Stimulated activated effector memory CD8-positive, alpha-beta T cell treated with anti-CD3 and anti-CD28 coated beads, Interleukin-12 subunit alpha, Interleukin-12 subunit beta, amount 100 ng/mL, for 72 hours (primary cell): ENCODE measurements at places on chromosomes 5 and 9.
A peak's percentile ranks its signal among the peaks of the same experiment; 100 is the strongest.

DNA sequence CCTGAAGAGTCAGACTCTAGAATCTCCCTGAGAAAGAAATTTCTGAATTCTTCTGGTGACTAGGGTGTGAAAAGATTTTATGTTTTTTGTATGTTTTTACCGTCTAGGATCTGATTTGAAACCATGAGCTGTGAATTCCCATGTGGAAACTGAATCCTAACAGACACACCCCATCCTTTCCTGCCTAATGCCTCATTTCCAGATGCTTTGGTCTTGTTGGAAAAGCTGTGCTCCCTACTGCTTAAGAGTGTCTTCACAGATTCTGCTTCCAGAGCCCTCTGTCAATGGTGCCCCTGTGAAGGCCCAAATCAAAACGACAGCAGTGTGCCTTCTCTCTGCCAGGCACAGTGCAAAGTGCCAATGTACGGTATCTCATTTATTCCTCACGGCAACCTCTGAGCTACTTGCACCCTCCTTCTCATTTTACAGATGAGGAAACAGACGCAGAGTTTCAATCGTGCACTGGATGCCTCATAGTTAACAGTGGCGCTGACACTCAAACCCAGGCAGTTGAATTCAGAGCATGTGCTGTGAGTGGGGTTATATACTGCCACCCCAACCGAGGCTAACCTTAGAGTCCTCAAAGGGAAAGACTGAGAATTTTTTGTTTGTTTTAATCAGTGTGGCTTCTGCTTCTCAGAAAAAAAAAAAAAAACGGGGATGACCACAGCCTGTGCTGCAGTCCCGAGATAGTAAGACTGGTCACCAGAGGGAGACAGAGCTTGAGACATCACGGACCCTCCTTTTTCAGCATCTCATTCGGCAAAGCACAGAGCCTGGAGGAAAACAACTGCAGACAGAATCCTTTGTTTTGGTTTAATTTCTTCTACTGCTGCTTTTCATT, 188.4 kb downstream of the SNCAIP start:
- no peak for DNase-seq

GRCh38 chr9:19358701-19359100, 21.3 kb downstream of the RPS6 start:
- DNase-seq, result no peak

- no peak for DNase-seq
Measured at GRCh38 chr5:135567661-135568060, 11.1 kb downstream of the CXCL14 start.

DNA sequence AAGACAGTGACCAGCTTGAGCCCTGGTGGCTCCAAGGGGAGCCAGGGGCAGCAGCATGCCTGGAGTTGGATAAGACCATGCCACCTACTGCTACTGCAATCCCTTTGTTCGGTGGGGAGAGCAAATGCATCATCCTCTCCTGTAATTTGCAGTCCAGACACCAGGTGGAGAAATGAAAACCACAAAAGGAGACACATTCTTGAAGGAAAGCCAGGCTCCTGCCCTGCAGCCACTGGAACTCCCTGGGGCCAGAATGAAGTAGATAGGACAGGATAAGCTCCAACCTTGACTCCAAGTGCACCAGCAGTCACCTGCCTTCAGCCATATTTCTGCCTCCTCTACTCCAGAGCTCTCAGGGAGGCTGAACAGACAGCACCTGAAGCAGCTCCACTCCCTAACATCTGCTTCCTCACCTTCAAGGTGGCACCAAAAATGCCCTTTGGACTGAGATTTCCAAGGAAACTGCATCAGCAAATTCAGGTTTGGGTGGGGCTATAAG, 65.1 kb upstream of the IQGAP2 start:
- DNase-seq, result no peak

DNA sequence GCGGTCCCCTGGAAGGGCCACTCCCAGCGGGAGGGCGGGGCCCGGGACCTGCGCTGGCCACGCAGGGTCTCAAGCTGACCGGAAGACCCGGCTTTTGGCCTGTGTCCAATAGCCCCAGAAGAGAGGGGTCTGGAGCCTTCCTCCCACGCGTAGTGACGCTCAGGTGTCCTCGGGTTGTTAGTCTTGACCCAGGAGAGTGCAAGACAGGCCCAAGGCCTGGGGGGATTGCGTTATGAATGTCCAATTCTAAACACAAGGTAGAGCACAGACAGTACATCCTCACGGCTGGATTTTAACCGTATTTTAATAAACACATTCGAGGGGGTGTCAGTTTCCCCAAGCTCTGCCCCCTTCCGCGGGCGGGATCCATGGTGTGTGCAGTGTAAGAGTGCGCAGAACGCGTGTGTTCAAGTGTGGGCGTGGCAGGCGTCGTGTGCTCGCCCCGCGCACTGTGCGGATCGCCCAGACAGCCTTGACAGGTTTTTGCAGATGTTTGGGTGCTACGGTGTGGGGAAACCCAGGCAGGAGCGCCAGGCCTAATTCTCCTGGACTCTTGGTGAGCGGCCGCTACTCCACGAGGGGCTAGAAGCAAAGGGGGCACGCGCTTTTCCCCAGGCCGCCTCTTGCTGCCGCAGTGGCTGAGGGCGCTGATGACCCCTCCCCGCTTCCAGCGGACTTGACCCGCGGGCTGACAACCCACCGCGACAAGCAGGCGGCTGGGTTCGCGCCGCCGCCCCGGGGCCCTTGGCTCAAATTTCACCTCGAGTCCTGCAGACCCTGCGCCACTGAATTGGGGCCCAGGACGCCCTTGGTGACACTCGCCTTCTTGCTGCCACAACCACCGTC, 6.1 kb upstream of the DMRT3 start:
- no peak for DNase-seq

GRCh38 chr9:22423566-22423965, 23.1 kb upstream of the DMRTA1 start:
- DNase-seq, result no peak

DNA sequence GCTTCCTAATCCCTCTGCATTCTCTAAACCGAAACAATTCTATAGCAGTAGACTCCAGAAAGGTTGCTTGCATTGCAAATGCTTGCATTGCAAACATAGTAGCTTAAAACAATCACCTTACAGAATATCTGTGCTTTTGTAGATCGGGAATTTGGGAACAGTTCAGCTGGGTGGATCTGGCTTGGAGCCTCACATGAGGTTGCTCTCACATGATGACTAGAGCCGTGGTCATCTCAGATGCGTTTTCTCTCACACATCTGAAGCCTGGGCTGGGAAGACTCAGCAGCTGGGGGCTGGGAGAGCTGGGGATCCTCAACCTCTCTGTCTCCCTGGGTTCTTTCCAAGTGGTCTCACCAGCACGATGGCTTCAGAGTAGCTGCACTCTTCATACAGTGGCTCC, 127.8 kb downstream of the MSX2 start:
- no peak for DNase-seq

GRCh38 chr9:137046088-137046787, at the start of gene NPDC1:
Gene NPDC1 (minus strand): TSS chr9:137046177. CDS start chr9:137045989, 188 bp downstream.
- DNase-seq, result peak; percentile 83

DNA sequence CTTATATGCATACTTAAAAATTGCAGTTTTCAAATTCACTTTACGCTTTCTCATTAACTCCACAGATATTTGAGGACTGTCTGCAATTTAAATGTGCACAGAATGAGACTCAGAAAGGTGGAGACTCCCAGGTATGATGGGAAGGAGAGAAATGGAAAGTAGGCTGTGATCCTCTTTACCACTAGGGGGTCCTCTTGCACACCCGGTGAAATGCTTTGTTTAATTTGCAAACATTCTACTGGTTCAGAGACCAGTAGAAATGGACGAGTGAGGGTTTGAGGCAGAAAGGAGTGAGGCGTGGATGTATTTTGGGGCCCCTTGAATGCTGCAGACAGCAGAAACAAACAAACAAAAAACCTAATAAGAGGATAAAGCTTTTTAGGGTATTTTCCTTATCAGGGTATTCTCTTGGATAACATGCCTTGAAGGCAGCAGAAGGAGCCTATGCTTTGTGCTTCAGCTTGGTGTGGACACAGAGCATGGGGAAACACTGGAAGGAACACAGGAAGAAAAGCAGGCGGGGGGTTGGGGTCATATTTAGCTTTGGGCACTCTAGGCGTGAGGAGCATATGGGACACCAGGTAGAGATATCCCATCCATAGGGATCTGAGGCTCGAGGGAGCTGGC, 410.1 kb downstream of the DMRT2 start:
- no peak for DNase-seq

GRCh38 chr9:112348257-112349007, 15.0 kb upstream of the PTBP3 start:
- peak; percentile 56 for DNase-seq
